H4 (cell line): ENCODE measurements at places on chromosomes 2 and 18.
A peak's percentile ranks its signal among the peaks of the same experiment; 100 is the strongest.

DNA sequence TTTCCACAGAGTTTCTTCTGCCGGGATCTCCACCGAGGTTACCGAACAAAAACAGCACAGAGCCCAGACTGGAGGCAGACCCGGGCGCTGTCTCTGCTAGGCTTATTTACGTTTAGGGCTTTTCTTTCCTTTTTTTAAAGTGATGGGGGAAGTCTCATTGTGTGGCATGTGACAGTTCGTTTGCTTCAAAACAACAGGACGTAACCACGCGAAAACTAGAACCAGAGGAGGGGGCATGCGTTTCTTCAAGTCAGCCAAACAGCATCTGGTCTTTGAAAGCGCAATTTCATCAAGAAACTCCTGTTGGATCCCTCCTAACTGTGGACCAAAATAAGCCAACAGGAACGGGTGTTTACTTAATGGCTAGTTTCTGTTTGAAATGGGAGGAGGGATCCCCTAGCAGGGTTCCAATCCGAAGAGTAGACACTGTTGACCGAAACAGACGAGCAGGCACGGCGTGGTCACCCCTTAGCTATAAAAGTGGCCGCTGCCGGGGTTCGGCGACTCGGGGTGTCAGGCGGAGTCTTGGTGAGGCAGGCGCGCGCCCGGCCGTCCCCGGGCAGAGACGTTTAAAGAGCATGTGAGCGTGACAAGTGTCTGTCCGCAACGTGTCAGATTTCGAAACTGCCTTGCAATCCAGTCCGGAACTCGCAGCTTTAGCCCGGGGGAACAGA, 997 bp upstream of the TGIF1 start:
- DNase-seq = peak; percentile 90

DNA sequence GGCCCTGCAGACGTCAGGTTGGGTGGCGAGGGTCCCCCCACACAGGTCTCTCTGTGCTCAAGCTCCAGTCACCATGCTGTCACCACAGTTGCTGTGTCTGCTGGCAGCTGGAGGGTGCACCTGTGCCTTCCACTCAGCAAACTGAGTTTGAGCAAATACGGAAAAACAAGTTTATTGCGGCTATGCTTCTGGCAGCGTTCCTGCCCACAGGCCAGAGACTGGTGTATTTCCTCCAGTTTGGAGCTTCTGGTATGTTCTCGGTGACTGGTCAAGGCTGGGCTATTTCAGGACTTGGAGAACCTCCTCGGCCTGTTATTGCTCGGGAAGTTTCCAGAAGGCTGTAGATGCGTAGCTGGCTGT, 132.6 kb downstream of the SEPTIN10 start:
- DNase-seq = no peak

DNA sequence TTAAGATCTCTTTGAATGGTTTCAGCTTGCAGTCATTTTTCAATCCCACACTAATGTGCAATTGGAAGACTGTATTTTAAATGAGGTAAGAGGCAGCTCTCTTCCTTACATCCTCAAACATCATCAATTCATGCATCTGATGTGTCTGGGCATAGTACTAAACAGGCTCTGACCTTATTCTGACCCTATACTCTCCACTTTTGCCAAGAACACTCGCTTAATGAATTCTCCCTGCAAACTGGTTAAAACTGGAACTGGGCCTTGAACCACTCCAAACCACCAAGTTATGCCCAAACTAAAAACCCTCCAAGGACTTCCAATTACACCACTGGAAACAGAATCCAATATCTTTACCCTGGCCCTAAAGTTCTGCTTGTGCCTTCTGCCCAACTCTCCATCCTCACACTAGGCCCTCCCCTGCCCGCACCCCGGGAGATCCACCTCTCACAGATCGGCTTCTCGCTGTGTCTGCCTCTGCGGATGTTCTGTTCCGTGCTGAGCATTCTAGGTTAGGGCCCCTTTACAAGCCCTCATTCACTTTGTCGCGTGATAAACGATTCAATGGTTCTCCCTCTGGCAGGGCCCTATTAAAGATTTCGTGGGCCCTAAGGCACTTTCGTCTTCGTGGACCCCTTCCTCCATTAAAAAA, 1.2 kb downstream of the M1AP start:
- DNase-seq = no peak

DNA sequence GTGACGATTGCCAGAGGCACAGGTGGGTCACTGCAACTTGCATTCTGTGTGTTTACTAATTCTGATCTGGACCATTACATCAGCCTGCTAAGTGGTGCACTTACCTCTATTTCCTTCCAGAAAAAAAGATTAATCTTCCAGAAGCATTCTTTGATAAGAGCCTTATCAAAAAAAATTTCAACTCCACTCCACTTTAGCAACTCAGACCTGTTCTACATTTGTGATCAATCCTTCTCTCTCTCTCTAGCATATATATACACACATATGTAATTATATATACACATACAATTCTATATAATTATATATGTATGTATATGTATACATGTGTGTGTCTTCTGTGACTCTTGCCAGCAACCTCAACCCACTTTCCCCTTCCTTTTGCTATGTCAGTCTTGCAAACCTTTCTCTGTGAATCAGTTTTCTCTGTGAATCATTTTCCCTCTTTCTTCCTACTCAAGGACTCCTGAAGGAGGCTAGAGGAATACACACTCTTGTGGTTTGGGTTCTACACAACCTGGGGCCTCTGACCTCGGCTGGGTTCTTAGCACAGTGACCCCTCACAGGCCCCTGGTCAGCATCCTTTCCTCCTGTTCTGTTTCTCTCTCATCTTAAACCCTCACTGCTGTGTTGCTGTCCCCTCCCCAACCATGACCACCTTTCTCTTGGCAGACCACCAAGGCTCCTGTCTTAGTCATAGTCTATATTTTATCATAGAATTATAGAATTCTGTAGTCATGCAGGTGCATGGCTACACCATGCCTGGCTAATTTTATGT, 130.4 kb upstream of the PELI1 start:
- DNase-seq = no peak

DNA sequence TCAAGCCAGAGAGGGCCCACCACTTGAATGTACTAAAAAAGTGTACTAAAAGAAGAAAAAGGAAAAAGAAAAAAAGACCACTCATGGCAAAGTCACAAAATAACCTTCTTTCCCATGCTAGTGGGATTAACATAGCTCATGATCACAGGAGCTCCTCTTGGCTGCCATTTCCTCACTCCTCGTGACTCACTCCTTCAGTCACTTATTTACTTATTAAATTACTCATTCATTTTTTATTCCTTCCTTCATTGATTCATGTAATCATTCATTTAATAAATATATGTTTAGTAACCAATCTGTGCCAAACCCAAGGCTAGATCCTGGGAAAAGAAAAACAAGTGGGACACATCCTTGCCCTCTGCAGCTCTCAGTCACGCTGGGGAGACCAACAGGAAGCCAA, 300.5 kb downstream of the INSIG2 start:
- no peak for DNase-seq

- no peak for DNase-seq
Measured at GRCh38 chr2:159760326-159760725, 37.7 kb downstream of the CD302 start.

DNA sequence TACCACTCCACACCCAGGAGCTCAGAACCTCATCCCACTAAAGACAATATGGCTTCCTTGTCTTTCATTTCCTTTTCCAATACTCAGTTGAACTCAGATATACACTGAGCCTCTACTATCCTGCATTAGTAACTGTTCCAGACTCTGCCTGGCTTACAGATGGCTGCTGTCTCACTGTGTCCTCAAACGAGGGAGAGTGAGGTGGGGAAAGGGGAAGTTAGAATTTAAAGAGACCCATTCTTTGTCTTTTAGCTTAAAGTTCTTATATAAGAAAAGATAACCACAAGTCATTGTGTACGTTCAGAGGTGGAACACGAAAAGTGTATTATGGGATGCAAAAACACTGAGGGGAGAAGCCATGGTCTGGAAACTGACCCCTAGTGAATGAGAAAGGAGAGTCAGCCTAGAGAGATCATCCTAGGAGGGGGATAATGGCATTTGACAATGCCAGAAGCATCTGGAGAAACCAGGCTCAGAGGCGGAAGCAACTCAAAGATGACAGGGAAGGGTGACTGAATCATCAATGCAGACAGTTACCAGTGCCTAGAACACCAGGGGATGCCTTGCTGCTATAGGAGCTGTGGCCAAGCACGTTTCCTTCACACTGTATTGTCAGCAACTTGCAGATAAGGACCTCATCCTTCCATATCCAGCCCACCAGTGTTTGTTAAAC, 170.7 kb downstream of the CYRIA start:
- no peak for DNase-seq

- DNase-seq = no peak
Measured at GRCh38 chr2:5077479-5078089, 614.6 kb upstream of the SOX11 start.

- DNase-seq = peak; percentile 89
Measured at GRCh38 chr2:232901736-232902578, 31.9 kb downstream of the SNORC start.
